NCI-H510A (cell line): ENCODE measurements at places on chromosomes 6 and 20.

GRCh38 chr6:63537201-63537958 is 34.9 kb upstream of the LOC128125822 start:
- no peak for DNase-seq

- DNase-seq = no peak
Measured at GRCh38 chr6:27505209-27506027, 32.5 kb upstream of the ZNF184 start.

DNA sequence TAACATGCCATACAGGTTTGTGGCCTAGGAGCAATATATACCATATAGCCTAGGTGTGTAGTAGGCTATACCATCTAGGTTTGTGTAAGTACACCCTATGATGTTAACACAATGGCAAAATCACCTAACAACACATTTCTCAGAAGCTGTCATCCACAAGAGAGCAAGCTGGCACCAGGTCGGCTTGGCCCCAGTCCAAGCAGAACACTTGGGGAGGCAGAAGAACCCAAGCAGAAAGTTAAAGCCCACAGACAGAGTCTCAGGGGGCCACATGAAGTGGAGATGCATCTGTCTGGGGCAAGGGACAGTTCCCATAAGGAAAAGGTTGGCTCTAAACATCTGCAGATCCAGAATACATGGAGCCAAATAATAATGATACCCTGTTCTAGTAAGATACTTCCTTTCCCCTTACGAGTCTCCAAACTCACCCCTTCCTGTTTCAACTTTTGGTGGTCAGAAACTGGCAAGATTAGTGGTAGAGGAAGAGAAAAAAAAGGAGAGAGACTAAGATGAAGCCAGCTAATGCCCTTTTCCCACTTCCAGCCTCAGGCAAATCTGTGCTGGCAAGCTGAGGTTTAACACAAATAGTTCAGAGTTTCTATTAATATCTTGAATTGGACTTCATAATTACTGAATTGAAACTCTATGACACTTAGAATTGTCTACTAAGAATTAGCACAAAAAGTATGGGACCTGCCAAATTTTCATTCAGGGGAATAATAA is 29.5 kb downstream of the TCF21 start:
- no peak for DNase-seq

DNA sequence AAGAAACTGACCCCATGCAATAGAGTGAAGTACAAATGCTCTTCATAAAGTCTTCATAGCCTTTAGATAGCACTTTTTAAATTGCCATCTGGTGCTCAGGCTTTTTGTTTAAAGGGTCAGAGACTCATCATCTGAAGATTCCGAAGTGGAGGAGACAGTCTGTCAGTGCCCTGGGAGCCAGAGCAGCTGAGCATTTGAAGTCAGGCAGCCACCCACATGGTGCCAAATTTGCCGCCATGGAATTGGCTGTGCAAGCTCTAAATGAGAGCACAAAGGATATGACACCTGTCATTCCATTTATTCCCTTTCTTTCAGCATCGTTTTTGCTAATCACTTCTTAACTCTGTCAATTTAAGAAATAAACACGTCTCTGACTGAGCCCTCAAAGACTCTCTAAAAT is 32.8 kb upstream of the CEP162 start:
- no peak for DNase-seq

GRCh38 chr6:157510323-157511188 is 129.6 kb downstream of the ZDHHC14 start:
- no peak for DNase-seq
